ENCODE measurements at places on chromosomes 5 and 9.

GRCh38 chr5:173926359-173926758, 38.2 kb downstream of the CPEB4 start:
- peak; percentile 34 for DNase-seq

- DNase-seq = no peak
These were observed 80.4 kb downstream of the LRSAM1 start for GRCh38 chr9:127531676-127532075.

- DNase-seq = no peak
These were observed 599.8 kb downstream of the EBF1 start for GRCh38 chr5:158499892-158500418.

- no peak for DNase-seq
These were observed 191.3 kb upstream of the SH3GL2 start for GRCh38 chr9:17387565-17387964.
